ENCODE measurements at places on chromosomes 4 and X.
A peak's percentile ranks its signal among the peaks of the same experiment; 100 is the strongest.

- DNase-seq = no peak
These were observed 25.2 kb upstream of the ASMTL start for GRCh38 chrX:1477801-1478458.

DNA sequence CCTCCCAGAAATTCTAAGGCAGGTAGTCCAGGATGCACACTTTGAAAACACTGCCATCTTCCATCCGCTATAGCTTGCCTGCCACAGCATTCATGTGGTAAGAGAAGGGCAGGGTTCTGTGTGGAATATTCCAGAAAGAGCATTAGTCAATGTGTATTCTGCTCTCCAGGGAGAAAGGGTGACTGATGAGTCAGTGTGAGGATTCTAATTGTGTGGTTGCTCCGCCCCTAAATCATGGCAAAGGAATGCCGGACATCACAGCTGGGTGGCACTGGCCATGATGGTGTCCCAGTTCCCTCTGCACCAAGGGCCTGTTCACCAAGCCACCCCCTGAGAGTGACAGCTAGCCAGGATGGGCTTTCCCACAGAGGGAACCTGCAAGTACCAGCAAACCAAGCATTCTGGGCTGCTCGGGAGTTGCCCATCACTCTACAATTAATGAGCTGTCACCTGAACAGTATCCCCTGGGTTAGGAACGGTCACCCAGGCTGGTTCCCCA, 9.5 kb downstream of the IDS start:
- no peak for DNase-seq

DNA sequence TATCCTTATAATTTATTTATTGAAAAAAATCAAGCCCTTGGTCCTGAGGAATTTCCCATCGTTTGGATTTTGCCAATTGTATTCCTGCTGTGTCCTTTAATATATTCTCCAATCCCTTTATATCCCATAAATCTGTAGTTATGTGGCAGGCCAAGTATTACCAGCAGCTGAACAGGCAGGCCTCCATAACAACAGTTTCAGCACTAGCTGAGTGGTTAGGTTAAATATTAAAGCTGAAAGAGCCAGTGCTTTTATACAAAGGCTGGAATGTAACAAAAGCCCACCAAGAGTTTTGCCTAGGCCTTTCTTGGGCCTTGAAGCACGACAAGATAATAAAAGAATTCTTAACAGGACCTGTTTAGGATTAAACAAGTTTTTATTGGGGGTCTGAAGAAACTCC, 366.6 kb upstream of the GALNT7 start:
- DNase-seq = no peak

- no peak for DNase-seq
These were observed 97.7 kb upstream of the PDHA2 start for GRCh38 chr4:95742179-95742578.

DNA sequence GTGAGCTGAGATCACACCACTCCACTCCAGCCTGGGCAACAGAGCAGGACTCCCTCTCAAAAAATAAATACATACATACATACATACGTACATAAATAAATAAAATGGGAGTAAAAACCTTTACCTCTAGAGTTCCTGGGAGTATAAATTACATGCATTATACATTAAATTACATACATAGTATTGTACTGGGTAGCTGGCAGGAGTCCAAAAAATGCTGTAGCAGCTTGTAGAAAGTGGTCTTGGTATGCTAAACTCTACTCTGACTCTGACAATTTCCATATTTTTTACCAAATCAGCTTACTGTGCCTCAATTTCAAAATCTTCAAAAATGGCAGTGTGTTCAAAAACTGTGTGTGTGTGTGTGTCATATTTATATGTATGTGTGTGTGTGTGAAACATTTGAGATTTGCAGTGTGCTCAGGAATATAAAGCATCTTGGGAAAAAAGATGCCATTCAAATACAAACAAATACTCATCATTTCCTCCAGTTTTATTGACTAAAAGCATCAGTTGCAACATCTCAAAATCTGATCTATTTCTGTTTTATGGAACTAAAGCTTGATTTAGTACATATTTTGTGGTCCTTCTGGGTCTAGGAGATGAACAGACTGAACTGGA, 171.7 kb downstream of the SHROOM3 start:
- DNase-seq = no peak

GRCh38 chrX:130857207-130857606, 45.8 kb downstream of the ENOX2 start:
- DNase-seq = peak; percentile 61

DNA sequence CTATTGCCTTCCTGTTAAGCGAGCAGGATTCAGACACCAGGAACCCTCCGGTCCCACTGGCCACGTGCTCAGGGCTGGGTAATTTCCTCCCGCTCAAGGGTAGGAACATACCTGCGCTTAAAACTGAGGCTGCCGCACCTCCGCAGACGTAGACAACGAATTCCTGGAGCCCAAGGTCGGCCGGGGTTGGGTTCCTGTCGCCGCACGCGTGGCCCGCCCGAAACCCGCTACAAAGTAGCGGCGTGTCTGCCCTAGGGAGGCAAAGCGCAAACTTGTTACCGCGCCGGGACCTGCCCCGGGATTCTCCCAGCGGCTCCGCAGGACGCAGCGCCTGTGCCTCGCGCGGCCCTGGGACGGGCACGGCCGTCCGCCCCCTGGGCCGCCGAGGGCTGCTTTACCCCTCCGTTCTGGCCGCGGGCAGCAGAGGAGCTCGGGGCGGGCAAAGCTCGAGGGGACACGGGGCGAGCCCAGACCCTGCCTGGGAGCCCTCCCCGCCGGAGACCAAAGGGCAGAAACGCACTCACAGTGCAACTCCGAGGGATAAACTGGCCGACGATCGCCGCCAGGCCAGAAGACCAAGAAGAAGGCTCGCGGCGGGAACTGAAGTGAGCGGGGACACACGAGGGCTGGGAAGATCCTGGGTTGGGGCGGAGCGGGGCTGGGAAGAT, at the start of gene ERVMER34-1:
ERVMER34-1 (minus strand) TSS at position 607 of the 668 bp plus-strand sequence. CDS start 5,905 bp downstream, outside the sequence.
- peak; percentile 4 for DNase-seq

DNA sequence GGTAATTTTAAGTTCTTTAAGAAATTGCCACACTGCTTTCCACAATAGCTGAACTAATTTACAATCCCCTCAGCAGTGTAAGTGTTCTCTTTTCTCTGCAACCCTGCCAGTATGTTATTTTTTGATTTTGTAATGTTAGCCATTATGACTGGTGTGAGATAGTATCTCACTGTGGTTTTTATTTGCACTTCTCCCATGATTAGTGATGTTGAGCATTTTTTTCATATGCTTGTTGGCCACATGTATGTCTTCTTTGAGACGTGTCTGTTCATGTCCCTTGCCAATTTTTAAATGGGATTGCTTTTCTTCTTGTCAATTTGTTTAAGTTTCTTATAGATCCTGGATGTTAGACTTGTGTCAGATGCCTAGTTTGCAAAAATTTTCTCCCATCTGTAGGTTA, 86.1 kb downstream of the BMP3 start:
- DNase-seq = no peak

DNA sequence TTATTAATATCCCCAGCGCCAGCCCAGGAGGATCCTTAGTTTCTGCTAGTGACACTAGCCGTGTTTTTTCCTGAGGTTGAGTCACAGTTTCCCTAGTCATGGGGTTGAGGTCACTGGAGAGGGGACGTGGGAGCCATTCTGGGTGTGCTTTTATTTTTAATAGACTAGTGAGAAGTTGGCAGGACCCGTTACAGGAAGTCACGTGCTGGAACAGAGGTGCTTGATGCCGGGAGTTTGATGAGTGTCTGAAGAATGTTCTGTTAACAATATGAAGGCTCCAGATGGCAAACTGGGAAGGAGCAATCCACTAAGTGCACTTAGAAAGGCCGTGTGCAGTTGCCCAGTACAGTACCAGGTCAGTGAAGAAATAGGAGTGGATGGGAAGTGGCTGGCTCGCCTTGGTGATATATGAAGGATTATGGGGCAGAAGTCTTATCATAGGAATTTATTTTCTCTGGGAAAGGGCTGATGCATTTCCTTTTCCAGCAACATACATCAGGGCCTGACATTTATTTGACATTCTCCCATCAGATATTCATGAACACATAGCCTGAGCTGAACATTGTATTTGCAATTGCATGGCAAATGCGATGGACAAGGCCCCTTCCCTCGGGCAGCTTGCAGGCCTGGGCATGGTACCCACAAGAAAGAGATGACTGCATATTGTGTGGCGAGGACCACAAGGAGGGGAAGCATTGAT, 291.8 kb downstream of the FBXW7 start:
- DNase-seq = no peak

DNA sequence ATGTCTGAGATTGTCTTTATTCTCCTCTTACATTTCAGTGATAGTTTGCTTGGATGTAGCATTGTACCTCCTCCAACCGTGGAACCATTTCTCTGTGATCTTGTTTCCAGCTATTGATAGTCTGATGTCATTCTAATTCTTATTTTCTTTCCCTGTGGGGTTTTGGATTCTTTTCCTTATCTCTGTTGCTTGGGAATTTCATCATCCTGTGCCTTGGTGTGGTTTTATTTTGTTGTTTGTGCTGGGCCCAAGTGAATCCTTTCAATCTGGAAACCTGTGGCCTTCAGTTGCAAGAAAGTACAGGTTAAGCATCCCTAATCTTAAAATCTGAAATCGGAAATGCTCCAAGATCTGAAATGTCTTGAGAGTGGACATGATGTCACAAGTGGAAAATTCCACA, 22.0 kb downstream of the MSX1 start:
- DNase-seq = no peak
